ENCODE measurements at places on chromosomes 5 and 9.

DNA sequence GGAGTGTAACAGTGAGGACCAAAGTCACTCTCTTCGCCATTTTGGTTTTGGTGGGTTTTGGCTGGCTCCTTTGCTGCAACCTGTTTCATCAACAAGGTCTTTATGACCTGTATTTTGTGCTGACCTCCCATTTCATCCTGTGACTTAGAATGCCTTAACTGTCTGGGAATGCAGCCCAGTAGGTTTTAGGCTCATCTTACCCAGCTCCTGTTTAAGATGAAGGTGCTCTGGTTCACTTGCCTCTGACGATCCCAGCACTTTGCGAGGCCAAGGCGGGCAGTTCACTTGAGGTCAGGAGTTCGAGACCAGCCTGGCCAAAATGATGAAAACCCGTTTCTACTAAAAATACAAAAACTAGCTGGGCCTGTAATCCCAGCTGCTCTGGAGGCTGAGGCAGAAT is 1.8 kb upstream of the CKS2 start:
- DNase-seq: no peak

GRCh38 chr5:65483546-65484346 is 2.0 kb upstream of the ADAMTS6 start:
- DNase-seq: peak; percentile 73

GRCh38 chr9:34143116-34143515 is 16.6 kb upstream of the DCAF12 start:
- DNase-seq: no peak

GRCh38 chr5:5615569-5615968 is 193.1 kb downstream of the ICE1 start:
- DNase-seq: no peak

DNA sequence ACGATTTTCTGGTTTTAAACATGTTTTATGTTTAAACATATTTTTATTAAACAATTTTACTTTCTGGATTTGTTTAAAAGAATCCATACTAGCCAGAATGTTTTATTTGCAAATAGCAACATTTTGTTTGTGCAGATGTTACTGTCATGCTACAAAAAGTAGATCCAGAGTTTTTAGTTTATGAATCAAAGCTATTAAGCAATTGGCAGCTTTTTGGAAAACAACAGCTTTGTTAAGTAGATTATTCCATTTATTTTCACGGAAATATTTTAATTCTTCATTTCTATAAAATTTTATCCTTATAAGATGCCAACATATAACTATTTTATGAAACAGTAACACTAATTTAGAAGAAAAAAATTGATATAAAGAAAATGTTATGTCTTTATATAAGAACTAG is 60.9 kb downstream of the DROSHA start:
- no peak for DNase-seq

DNA sequence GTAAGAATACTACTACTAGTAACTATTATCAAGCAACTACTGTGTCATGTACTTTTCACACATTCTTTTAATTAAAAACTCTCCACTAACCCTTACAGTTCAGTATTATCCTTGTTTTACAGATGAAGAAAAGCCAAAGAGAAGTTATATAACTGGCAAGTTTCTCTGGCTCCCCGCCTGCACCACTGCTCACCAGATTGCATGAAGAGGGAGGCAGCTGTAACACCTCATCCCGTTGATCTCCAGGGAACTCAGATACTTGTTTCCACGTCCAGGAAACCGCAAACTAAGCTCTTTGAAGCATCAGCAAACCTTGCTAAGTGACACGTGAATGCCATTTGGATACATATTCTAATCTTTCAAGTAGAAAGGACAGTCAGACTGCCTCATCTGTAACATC is 70.3 kb downstream of the RIGI start:
- DNase-seq: peak; percentile 4

DNA sequence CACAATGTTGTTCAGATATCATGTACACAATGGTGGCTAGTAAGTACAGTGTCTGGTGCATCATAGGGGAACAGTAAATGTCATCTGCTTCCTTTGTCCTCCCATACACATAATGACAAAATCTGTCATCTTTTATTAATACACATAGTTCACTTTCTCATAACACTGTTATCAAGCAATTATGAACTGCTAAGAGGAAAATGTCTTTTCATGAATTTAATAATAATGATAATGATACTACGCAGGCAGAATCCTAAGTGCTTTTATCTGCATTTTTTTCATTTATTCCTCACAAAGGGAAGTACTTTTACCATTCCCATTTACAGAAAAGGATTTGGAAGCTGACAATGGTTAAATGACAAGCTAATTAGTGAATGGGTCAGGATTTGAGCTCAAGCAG is 35.7 kb downstream of the DPYSL3 start:
- DNase-seq: no peak

DNA sequence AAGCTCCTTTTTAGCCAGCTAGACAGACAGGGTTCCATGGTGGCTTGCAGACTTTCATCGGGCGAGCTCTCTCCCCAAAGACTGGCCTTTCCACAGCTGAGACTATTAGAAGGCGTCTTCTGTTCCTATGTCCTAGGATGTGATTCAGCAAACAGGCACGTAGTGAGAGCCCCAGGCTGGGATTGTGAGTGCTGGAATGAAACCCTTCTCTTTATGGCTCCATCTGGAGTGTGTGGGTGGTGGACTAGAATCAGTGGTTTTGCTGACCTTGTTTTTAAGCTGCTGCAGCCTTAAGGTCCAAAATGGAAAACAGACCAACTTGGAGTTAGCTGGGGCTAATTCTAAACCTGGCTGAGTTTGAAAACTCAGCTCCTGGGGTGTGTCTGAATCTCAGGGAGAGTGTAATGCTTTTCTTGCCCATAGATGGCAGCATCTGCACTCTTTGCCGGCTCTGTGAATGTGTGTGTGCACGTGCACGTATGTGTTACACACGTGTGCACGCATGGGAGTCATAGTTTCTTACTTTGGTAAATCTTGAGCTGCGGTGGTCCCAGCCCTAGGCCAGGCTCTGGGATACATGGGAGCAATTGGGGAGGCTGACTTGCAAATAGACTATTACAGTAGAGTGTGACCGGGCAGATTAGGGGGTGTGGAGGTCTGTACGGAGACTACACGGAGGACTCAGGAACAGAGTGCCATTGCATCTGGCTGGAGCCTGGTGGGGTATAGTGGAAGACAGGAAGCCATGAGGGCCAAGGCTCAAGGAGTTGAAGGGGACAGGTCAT is 10.7 kb downstream of the GSN start:
- peak; percentile 100 for DNase-seq

DNA sequence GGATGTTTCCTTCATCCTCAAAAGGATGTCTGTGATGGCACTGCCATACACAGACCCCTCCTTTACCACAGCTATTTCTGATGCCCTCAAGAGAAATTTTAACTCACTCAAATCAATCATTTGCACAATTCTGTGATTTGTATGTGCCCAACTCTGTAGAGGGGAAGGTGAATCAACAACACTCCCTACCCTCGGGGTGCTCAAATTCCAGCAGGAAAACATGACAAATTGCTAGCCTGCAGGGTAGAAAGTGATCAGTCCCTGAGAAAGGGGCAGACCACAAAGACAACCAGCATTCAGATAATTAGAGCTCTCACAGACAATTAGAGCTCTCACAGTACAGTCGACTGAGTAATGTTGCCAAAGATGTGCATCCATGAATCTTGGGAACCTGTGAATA is 45.3 kb upstream of the FOXE1 start:
- DNase-seq: no peak

DNA sequence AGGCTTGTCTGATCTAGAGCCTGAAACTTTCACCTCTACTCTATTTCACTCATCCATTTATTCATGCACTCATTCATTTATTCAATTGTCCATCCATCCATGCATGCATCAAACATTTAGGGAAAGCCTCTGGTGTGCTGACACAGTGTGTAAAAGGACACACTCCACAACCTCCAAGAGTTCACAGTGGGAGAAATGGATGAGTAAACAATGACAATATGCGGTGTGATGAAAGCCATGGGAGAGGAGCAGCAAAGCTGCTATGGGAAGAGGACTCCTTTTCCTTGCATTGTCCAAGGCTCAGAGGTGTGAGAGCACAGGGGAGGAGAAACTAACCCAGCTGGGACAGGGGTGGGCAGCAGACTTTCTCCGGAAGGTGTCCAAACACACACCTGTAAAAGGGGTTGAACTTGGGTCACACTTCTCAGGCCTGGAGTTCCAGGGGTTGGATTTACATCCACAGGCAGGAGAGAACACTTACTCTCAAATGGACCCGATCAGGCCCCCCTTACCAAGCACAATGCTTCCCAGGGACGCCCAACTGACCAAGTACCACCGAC is 21.2 kb upstream of the PFDN1 start:
- peak; percentile 31 for DNase-seq

- no peak for DNase-seq
Measured at GRCh38 chr5:120091376-120091948, 372.6 kb upstream of the PRR16 start.

GRCh38 chr5:18712936-18713485 is 1078.8 kb downstream of the TAF11L14 start:
- DNase-seq: no peak

DNA sequence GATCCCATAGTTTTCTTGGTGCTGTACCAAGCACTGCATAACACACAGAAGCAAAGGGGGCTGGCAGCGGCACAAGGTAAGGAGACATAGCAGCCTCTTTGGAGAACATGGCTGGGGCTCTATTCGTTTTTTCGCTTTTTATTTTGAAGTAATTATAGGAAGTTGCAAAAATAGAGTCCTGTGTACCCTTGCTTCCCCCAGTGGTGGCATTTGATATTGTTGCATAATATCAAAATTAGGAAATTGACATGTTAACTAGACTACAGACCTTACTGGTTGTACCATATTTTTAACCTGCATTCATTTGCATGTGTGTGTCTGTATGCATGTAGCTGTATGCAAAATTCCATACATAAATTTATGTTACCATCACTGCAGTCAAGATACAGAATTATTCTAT is 6.6 kb upstream of the UBQLN1 start:
- DNase-seq: no peak

DNA sequence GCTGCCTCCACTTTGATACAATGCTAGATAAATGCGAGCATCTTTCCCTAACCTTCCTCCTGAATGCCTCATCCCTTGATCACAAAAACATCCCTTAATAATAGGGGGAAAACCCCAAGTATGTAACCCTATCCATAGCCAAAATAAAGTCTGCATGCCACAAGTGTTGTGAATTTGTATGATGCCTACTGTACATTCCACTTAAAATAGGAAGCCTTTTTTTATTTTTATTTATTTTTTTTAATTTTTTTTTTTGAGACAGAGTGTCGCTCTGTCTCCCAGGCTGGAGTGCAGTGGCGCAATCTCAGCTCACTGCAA is 207.0 kb downstream of the AOPEP start:
- DNase-seq: peak; percentile 71

- peak; percentile 6 for DNase-seq
Measured at GRCh38 chr9:21902136-21902535, 92.1 kb downstream of the CDKN2A start.

- no peak for DNase-seq
Measured at GRCh38 chr9:112278152-112278551, 55.3 kb downstream of the PTBP3 start.

- DNase-seq: peak; percentile 77
Measured at GRCh38 chr5:173781816-173782670, 106.1 kb upstream of the CPEB4 start.

DNA sequence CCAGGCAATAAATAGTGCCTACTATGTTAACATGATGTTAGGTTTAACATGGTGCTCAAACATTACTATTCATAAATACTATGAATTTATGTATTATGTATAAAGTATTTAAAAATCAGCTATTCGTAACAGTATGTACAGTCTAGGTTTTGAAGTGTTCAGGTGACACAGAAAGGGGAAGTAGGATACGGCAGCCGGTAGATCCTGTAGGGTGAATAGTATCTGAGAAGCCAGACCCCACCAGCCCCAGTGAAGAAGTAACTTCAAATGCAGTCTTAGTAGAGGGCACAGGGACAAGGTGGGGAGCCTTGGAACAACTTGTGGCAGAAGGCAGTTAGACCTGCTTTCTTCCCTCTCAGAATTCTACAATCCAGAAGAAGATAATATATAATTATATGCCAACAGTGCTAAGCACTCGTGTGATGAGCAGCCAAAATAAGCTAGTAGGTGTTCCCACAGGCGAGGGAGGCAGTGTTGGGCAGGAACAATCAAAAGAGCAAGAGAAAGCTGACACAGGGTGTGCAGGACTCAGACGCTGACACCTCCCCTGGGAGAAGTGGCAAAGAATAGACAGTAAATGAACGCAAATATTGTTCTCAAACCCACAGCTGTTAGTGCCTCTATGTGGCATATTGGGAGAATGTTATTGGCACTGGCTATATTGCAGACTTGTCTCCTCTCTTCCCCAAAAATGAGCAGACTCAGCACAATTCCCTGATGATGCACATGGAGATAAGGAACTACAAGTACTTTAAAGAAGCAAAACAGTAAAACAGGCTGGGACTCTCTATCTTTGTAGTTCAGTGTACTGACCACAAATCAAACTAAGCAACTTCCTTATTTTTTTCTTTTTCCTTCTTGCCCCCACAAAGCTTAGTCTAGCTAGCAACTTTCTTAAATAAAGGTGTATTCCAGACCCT is 4.6 kb downstream of the ZNF367 start:
- no peak for DNase-seq

DNA sequence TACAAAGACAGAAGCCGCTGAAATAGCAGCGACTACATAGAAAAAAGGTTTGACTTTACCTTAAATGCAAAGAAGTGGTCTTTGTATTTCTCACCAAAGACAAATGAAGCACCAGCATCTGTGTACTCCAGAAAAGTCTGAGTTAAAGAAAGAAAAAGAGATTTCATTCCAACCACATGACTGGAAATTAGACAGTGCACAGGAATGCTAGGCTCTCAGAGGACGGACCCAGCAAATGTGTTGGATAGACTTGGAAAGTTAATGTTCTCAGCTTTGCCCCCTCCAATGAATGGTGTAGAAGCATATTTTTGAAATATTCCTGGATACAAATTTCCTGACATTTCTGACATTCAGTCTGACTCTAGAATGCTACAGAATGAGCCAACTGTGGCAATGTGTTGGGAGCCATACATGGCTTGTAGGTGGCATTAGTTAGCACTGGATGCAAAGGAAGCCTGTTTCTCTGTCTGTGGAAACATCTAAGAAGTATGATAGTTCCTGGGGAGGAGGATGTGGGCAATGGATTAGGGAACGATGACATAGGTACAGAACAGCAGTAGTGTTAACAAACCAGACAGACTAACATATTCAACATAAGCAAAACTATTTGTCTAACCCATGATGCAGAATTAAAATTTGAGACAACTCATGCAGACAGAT is 43.3 kb downstream of the SLC28A3 start:
- DNase-seq: peak; percentile 77

DNA sequence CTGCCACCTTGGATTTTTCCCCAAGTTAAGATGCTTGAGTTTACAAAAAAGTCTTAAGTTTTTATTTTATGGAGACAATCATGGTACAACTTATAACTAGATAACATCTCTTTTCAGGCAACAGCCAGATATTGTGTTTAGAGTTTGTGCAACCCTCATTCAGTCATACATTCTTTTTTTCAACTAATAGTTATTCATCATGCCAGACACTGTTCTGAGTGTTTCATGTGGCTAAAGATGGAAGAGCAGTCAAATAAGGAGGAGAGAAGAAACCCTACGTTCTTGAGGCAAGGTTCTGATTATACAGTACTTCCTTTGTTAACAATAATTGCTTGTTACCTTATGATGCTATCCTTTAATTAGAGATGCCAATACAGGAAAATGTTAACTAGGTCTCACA is 42.1 kb upstream of the ZNF462 start:
- DNase-seq: no peak

Data from fibroblast of skin of right quadriceps (primary cell).